Thoracic aorta (tissue), 2 donors: ENCODE measurements at places on chromosomes 1 and 21.

GRCh38 chr1:183778568-183779433 is 26.1 kb upstream of the RGL1 start:
- H3K4me3 ChIP-seq = no peak overlapping the region
- no peaks in the 10 kb centered on the region for H3K27me3 ChIP-seq
- H3K4me1 ChIP-seq = no peaks in the 10 kb centered on the region

DNA sequence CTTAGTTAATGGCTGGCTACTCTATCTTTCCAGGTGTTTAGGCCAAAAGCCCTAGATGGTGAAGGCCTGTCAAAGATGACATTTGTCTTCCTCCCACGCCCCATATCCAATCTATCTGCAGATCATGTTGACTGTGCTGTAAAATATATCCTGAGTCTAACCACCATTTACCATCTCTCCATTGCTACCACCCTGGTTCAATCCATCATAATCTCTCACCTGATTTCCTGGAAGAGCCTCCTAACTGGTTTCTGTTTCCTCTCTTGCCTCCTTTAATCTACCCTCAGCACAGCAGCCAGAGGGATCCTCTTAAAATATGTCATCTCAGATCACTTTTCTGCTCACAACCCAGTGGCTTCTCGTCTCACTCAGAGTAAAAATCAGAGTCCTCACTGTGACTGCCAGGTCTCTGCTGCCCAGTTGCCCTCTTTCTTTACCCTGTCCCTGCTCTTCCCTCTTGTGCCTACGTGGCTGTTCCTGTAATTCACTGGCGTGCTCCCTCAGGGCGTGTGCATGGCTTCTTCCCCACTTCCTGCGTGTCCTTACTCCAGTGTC is 17.8 kb downstream of the TMEM50A start:
- H3K27ac ChIP-seq = no peak overlapping the region
- H3K4me1 ChIP-seq = peaks cover 8% of the 10 kb centered on the region
- no peak overlapping the region for H3K4me3 ChIP-seq
- H3K36me3 ChIP-seq = peaks cover 33% of the 10 kb centered on the region

DNA sequence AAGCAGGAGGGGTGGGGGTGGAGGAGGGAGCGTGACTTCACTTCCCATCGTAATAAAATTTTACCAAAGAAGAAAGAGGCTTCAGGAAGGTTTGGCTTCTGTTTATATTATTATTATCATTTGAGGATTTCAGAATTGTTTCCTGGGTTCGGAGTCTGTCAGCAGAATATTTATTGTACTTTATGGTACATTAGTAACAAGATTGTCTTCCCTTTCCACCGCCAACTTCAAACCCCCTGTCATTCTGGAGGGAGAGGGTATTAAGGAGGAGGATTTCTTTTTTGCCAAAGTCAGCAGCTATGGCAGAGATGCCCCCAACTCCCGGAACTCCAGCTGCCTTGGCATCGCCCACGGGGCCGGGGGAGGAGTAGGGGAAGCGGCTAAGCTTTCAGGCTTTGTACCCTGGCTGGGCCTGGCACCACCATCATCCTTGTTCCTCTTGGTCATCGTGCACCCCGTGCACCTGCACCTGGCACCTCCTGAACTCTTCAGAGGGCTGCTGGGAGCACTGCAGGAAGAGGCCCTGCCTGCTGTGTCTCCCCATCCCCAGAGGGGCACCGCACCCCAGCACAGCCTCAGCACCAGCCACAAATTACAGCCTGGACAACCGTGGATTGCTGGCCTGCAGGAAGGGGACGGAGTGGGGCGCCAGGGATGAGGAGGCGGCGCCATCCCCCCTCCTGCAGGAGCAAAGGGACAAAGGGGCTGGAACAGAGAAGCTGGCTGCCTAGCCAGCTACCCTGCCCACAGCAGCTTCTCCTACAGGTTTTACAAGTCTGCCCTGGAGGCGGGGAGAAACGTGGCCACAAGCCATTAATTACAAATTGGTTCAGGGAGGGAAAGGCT is 24.0 kb upstream of the PAX7 start:
- H3K4me3 ChIP-seq = no peak overlapping the region
- no peak for DNase-seq
- H3K4me1 ChIP-seq = no peaks in the 10 kb centered on the region
- H3K27ac ChIP-seq = no peak overlapping the region
- no peaks in the 10 kb centered on the region for H3K36me3 ChIP-seq
- no peaks in the 10 kb centered on the region for H3K27me3 ChIP-seq

- H3K36me3 ChIP-seq = no peaks in the 10 kb centered on the region
- no peak overlapping the region for H3K4me3 ChIP-seq
- H3K27ac ChIP-seq = no peak overlapping the region
- DNase-seq = no peak
- H3K4me1 ChIP-seq = peaks cover 22% of the 10 kb centered on the region
Measured at GRCh38 chr1:19007491-19008441, 51.3 kb upstream of the IFFO2 start.

- no peaks in the 10 kb centered on the region for H3K36me3 ChIP-seq
- no peak for DNase-seq
- H3K27ac ChIP-seq = no peak overlapping the region
- H3K4me1 ChIP-seq = no peaks in the 10 kb centered on the region
- H3K4me3 ChIP-seq = no peak overlapping the region
Measured at GRCh38 chr1:217469983-217470382, 160.9 kb downstream of the GPATCH2 start.
